ENCODE measurements at places on chromosomes 5 and 9.

DNA sequence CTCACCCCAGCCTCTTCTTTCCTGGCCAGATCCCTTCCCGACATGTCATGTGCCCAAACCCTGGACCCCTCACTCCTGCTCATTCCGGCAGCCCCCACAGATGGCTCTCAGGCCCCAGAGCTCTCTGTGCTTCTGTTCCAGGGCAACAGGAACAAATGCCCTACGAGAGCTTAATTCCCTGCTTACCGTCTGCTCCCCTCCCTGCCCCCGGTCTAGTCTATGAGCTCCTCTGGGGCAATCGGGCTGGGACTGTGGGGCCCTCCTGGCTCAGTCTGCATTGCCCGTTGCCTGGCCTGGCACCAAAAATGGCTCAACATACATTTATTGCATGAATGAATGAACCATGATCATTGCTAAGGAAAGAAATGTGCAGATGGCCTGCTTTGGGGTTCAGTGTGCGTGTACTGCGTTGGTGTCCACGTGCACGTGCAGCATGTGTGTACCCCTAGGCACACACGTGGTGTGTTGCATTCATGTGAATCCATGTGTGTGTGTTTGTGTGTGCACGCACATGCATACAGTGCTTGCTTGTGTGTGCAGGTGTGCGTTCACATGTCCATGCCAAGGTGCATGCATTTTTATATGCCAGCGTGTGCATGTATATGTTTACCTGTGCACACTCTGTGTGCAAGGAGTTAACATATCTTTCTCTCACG is 201.2 kb upstream of the IER5L start:
- DNase-seq = no peak

DNA sequence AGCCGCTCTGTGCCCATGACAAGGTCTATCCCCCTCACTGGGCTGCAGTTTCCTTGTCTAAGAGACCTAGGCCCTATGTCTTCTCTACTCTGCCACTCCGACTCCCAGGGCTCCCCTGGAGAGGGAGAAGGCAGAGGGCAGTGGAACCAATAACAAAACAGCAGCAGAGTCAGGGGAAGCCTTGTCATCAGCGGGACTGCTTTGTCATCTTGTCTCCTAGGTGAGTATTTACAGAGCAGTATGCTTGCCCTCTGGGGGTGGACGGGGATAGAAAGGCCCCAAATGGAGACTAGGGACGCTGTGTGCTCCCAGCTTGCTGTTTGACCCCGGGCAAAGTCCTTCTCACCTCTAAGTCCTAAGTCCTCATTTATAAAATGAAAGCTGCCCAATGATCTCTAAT is 318.5 kb downstream of the CDK5RAP2 start:
- no peak for DNase-seq

- DNase-seq = no peak
Observed at GRCh38 chr9:79264041-79264440, 307.7 kb upstream of the TLE4 start.

DNA sequence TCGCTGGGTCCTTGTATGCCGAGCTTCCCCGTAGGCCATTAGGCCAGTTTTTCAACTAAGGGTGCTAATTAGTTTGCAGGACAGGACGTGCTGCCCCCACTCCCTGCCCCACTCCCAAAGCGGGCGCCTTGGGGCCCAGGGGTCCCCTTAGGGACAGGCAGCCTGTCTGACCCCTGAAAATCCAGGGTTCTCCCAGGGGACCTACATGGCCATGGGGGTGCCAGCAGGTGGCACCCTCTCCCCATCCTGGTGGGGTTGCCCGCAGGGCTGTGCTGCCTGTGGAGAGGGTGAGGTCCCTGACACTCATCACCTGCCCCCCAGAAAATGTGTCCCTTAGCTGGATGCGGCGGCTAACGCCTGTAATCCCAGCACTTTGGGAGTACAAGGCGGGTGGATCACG is 8.5 kb upstream of the CCDC187 start:
- peak; percentile 86 for DNase-seq

GRCh38 chr5:40240111-40240510 is 439.6 kb upstream of the PTGER4 start:
- no peak for DNase-seq

GRCh38 chr9:115229496-115229895 is 111.5 kb upstream of the TNC start:
- no peak for DNase-seq

DNA sequence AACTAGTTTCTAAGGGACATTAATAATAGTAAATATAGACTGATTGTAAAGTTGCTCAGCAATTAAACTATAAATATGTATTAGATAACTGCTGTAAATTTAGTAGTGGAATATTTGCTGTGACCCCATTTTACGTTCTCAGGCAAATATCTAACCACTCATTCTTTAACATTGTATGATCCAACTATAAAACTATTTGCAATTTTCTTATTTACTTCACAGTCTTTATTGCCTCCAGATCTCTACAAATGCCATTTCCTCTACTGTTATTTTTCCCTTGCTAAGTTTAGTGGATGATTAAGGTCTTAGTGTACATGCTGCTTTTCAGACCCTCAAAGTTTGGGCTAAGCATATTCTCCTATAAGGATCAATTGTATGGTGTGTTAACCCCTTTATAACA is 526.2 kb upstream of the ST8SIA4 start:
- DNase-seq = no peak

- DNase-seq = no peak
Observed at GRCh38 chr5:76499507-76500161, 96.5 kb downstream of the IQGAP2 start.

- peak; percentile 3 for DNase-seq
Observed at GRCh38 chr5:143349177-143349576, 54.3 kb downstream of the NR3C1 start.

DNA sequence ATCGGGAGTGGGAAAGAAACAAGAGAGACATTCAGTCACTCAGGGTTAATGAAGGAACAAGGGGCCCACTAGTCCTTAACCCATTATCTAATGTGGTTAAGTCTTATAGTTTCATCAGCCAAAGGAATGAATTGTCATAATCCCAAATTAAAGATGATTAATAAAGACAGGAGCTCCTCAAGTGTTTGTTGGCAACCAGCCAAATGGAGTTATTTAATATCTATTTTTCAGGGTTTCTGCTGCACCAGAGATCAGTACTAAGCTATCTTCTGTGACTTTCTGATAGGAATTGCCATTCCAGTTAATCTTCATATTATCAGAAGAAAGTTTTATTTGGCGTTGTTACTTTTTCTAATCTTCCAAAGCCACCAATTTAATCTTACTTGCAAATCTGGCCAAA is 34.0 kb upstream of the FCHO2 start:
- no peak for DNase-seq

DNA sequence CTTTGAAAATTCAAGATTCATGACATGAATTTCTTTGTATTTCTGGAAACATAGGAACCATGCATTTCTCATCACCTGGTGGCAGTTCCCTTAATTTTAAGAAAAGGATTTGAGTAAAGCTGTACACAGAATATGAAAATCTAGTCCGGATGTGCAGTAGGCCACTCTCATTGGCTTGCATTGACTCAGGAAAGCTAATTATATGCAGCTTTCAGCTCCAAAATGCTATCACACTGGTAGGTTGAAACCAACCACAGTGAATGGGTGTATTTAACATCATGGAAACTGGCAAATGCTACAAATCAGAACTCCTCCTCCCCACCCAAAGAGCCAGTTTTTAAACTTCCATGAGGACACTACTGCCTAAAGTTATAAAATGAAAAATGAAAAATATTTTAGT is 161.6 kb upstream of the FBXL17 start:
- no peak for DNase-seq

GRCh38 chr5:40465416-40465815 is 214.3 kb upstream of the PTGER4 start:
- no peak for DNase-seq

DNA sequence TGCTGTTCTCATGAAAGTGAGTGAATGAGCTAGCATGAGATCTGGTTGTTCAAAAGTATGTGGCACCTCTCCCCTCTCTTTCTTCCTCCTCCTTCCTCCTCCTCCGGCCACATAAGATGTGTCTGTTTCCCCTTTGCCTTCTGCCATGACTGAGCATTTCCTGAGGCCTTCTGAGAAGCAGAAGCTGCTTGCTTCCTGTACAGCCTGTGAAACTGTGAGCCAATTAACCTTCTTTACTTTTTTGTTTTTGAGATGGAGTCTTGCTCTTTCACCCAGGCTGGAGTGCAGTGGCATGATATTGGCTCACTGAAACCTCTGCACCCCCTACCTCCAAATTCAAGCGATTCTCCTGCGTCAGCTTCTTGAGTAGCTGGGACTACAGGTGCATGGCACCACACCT is 6.1 kb downstream of the S100Z start:
- no peak for DNase-seq

All from HTR-8/SVneo (cell line).